ENCODE measurements at places on chromosomes 7 and 10.

GRCh38 chr7:44565795-44566559 is 7.7 kb downstream of the DDX56 start:
- no peak for DNase-seq

DNA sequence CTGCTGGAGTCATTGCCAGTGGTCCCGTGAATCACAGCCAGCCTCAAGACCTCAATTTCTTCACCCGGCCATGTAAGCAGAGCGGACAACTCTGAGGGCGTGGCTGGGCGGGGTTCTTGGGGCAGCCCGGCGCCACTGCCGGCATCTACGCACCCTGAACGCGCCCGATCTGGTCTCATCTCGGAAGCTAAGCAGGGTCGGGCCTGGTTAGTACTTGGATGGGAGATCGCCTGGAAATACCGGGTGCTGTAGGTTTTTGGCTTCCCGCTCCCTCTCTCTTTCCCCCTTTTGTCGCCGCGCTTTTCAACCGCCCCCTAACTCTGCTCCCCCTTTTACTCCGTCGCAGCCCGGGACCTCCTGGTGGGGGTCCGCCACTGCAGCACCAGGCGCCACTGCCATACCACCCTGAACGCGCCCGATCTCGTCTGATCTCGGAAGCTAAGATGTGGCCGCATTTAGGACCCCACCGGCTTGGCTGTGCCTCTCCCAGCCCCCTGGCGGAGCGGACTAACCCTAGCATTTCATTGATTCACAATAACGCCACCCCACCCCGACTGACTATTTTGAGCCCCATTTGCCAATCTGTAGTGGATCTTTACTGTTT is 25.3 kb downstream of the GARIN1A start:
- no peak for DNase-seq

- DNase-seq, result no peak
These were observed 30.4 kb downstream of the PYROXD2 start for GRCh38 chr10:98384531-98385133.

GRCh38 chr7:105674200-105674920 is 93.1 kb upstream of the EFCAB10 start:
- no peak for DNase-seq

DNA sequence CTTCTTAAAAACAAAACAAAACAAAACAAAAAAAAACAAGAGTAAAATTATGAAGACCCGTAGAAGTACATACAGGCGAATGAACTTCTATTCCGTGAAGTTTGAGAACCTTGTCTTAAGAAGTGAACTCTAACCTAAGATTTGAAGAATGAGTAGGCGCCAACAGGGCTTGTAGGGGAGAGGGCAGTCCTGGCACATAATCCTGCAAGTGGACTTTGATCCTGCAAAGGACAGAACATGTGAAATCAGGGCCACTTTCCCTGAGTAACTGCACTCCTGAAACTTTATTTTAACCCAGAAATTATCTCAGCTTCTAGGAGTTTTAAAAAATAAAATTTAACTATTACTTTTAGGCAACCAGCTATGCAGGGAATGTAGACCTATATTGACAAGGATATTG is 62.0 kb downstream of the GNAT3 start:
- DNase-seq, result no peak

DNA sequence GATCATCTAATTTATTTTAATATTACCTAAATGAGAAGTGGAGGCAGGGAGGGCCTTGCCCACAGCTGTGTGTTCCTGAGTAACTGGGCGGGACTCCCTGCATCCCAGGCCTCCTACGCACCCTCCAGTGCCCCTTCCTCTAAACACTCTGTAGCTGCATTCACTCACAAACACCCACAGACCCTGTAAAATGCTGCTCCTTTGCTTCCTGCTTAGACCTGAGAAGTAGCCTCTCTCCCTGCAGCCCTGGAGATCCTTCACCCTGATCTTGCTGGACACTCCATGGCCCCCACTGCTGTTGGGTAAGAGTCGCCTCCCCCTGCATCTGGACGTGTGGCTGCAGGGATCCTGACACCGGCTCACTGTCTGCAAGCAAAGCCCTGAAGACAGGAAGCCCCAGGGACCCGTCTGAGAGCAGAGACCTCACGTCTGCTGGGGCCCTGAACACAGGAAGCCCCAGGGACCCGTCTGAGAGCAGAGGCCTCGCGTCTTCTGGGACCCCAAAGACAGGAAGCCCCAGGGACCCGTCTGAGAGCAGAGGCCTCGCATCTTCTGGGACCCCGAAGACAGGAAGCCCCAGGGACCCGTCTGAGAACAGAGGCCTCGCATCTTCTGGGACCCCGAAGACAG is 589.8 kb downstream of the DNAJB6 start:
- no peak for DNase-seq

All from NCI-H2081 (cell line).